Activated naive CD4-positive, alpha-beta T cell treated with anti-CD3 and anti-CD28 coated beads for 36 hours (primary cell): ENCODE measurements at places on chromosomes 6 and 20. TPM values are rescaled to one million over a fixed set of nuclear protein-coding genes. Genes with fewer than 3 reads are reported as not detected.

DNA sequence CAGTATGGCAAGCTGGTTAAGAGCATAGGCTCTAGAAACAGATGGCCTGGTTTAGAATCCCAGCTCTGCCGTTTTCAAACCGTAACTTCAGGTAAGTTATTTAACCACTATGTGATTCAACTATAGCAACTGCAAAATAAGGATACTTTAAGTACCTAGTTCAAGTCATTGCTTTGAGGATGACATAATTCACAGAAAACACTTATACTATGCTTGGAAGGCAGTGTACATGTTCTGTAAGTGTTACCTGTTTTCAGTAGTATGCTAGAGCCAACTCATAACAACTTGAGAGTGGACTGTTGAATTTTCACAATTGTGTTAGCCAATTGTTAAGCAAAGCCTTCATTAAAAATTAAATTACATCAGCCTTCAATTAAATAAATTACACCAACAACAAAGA lies 134.8 kb upstream of the BEND6 start:
- DNase-seq, result no peak

Gene MUC22
- total RNA-seq, result not detected

GRCh38 chr6:101578306-101578705 lies 184.8 kb downstream of the GRIK2 start:
- DNase-seq, result no peak

GRCh38 chr6:168525926-168526630 lies 85.1 kb downstream of the SMOC2 start:
- no peak for DNase-seq

Gene PHF1
- total RNA-seq, result 31.0 TPM

DNA sequence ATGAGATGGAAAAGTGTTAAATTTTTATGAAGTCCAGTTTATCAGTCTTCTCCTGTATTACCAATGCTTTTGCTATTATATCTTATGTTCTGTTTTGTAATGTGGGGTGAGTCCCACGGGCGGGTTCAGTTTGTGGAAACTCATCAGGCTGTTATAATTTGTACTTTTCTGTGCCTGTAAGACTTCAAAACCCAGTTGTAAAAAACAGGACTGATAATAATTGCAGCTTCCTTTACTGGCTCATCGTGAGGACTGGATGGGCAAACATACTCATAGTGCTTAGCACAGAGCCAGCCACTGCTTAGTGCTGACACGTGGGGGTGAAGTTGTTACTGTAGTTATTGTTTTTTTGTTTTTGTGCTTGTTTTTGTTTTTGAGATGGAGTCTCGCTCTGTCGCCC lies 45.6 kb downstream of the TGM2 start:
- no peak for DNase-seq

GRCh38 chr6:6981681-6982322 lies 126.0 kb upstream of the RREB1 start:
- no peak for DNase-seq

Gene ZBTB22
- total RNA-seq, result 9.0 TPM

DNA sequence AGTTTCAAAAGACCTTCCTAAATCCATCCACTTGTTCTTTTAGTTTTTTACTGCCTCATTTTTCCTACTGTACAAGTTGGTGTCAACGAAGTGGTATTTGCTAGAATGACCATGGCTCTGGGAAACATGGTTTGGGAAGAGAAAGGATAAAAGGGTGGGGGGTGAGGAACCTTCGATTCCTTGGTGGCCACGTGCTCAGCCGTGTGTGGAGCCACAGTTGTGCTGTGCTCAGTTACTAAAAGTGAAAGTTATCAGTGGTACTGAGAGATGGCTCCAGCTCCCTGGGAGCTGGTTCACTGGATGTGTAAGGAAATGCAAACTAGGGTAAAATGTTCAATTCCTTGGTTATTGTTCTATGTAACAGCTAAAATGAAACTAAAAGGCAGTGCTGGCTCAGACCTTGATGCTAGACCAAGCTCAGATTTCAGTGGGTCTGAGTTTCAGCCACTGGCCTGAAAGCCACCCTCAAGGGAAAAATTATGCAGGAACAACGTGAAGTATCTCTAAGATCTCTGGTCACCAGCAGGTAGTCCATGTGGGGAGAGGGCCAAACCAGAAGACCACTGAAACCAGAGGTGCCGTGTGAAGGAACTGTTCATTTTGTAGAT lies 7.4 kb upstream of the SLC22A2 start:
- DNase-seq, result no peak

GRCh38 chr6:74100719-74101287 lies 404.8 kb downstream of the CD109 start:
- DNase-seq, result no peak

DNA sequence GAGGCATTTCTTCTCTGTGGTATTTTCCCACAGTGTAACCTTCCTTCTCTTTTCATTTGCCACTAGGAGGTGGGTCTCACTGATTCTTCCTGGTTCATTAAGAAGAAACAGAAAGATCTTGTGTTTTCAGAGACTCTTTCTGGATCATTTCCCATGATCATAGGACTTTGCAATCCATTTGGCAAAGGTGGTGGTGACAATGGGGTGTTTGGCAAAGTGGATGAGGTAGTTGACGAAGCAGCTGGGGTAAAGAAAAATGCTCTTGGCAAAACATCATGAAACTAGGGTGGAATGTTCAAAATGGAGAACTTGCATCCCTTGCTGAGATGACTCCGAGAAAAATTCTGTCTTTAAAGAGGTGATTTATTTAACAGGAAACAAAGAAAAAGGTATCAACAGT lies 50.6 kb downstream of the TRAF3IP2 start:
- no peak for DNase-seq
